ENCODE measurements at places on chromosomes 13 and 19.

DNA sequence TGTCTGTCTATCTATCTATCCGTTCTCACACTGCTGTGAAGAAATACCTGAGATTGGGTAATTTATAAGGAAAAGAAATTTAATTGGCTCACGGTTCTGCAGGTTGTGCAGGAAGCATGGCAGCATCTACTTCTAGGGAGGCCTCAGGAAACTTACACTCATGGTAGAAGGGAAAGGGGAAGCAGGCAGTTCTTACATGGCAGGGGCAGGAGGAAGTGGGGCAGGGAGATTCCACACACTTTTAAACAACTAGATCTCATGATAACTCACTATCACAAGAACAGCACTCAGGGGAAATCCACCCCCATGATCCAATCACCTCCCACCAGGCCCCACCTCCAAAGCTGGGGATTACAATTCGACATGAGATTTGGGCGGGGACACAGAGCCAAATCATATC is 105.3 kb downstream of the SLC10A2 start:
- no peak for DNase-seq

DNA sequence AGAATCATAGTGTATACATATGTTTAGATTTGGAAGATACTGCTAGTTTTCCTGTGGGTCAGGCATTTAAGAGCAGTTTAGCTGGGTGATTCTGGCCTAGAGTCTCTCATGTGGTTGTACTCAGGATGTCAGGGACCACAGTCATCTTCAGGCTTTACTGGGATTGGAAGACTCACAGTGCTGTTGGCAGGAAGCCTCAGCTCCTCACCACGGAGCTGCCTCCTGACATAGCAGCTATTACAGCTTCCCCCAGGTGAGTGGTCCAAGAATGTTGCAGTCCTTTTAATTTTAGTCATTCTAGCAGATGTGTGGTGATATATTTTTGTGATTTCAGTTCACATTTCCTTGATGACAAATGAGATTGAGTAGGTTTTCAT is 16.9 kb upstream of the GPR18 start:
- no peak for DNase-seq

GRCh38 chr19:44740351-44740824 is 8.1 kb upstream of the BCL3 start:
- no peak for DNase-seq

- no peak for DNase-seq
Measured at GRCh38 chr13:99254830-99255229, 3.3 kb downstream of the GPR18 start.

- no peak for DNase-seq
Measured at GRCh38 chr19:1665565-1666047, 13.2 kb upstream of the TCF3 start.

GRCh38 chr19:55369653-55370304 is 484 bp downstream of the IL11 start:
- no peak for DNase-seq

GRCh38 chr13:49649244-49649962 is 21.1 kb downstream of the ARL11 start:
- no peak for DNase-seq

GRCh38 chr13:89163096-89163495 is 1491.9 kb downstream of the SLITRK5 start:
- no peak for DNase-seq

Measured in NCI-H187 treated with DMSO at 0.1 percent for 48 hours (cell line).